AG09309 (cell line): ENCODE measurements at places on chromosomes 12 and 14.

GRCh38 chr14:94021001-94021400 is 5.1 kb upstream of the OTUB2 start:
- DNase-seq = no peak

- DNase-seq = no peak
Measured at GRCh38 chr12:26874501-26875296, 41.7 kb upstream of the ITPR2 start.

GRCh38 chr14:55773984-55774545 is 194.1 kb downstream of the KTN1 start:
- DNase-seq = no peak

DNA sequence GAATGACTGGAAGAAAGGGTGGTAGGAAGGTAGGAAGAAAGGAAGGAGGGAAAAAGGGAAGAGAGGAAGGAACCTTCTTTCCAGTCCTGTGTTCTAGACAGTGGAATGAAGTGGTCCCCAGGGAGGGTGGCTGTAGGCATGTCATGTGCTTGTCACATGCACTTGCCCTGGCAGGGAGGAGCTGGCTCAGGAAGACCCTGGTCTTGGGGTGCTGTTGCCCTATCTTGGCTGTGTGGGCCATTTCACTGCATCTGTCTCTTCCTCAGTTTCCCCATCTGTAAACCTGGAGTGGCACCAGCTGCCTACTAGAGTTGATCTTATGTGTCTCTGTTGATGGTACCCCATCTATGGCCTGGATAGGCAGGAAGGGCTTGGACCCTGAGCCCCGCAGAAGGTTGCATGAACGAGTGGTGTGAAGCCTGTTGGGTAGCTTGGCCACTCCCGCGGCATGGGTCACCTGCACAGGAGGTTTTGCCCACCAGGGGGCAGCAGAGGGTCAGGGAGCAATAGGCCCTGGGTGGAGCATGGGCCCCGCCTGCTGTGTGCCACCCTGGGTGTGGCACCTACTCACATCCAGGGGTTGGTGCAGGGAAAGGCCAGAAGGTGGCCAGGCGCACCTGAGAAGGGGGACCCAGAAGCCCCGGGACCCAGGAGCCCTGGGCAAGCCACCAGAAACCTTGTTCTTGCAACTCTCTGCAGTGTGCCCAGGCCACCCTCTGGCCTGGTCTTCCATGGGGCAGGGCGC is 25.1 kb downstream of the MEG3 start:
- no peak for DNase-seq

GRCh38 chr12:47947341-47947740 is 16.1 kb upstream of the TMEM106C start:
- DNase-seq = no peak

- no peak for DNase-seq
Measured at GRCh38 chr14:53060046-53060445, 93.1 kb downstream of the DDHD1 start.

- DNase-seq = no peak
Measured at GRCh38 chr12:125149160-125150108, 84.2 kb downstream of the AACS start.

GRCh38 chr12:131157743-131158142 is 204.0 kb downstream of the ADGRD1 start:
- DNase-seq = no peak

- DNase-seq = no peak
Measured at GRCh38 chr14:76583174-76583573, 178.1 kb upstream of the VASH1 start.

DNA sequence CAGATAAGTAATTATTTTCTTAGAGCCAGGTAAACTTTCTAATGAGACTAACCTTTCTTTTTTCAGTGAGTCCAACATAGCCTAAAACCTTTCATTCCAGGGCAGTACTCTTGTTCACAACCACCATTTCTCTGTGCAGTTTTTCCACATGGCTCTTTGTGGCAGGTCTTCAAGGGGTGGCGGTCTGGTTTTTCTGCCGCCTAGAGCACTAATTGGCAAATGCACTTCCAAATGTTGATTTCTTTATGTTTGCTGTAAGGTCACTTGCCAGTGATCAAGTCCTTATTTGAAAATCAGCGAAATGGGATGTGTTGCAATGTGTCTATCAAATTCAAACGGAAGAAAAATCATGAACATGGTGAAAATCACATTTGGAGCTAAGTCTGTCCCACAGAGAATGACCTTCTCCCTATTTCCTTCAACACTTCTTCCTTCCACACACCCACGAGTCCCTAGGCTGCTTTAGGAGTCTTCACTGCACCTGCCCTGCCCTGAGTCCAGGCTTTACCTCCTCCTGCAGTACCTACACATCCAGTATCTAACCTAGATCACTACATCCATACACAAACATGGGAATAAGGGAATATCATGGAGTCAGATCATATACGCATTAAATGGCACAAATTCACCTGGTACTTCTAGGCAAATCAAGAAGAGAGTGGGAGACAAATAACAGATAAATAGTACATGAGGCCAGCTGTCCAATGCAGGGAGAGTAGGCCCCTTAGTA is 1.9 kb downstream of the SRGAP1 start:
- no peak for DNase-seq
